ENCODE measurements at places on chromosomes 12 and 14.
A peak's percentile ranks its signal among the peaks of the same experiment; 100 is the strongest.

GRCh38 chr14:77022236-77022852, 6.2 kb downstream of the IRF2BPL start:
- no peak for ATAC-seq

- no peak for ATAC-seq
Observed at GRCh38 chr12:84480803-84481202, 431.8 kb downstream of the SLC6A15 start.

- ATAC-seq = peak; percentile 84
Observed at GRCh38 chr14:92507174-92507768, 6.3 kb upstream of the RIN3 start.

DNA sequence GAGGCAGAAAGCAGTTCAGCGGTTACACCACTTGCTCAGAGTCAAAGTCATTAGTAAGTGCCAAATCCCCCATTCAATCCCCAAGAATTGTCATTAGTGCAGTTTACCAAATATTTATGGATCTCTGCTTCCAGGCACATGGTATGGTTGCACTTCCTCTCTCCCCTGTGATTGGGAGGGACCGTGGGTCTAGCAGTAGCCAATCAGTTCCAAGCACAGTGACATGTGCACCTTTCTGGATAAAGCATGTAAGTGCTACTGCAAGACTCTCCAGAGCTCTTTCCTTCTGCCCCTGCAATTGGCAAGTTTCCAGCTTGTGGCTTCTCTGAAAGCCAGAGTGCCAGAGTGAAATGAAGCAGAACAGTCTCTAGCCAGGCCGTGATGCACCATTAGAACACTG, 85.3 kb upstream of the FLRT2 start:
- ATAC-seq = no peak
